Cortex of kidney (tissue), 1 donor: ENCODE measurements at places on chromosomes 6 and 20.

GRCh38 chr6:162124710-162125435 is 602.7 kb downstream of the PRKN start:
- DNase-seq, result no peak

- DNase-seq, result no peak
Observed at GRCh38 chr6:119340796-119341487, 8.6 kb downstream of the MAN1A1 start.

GRCh38 chr6:97687916-97688315 is 404.9 kb upstream of the MMS22L start:
- no peak for DNase-seq

DNA sequence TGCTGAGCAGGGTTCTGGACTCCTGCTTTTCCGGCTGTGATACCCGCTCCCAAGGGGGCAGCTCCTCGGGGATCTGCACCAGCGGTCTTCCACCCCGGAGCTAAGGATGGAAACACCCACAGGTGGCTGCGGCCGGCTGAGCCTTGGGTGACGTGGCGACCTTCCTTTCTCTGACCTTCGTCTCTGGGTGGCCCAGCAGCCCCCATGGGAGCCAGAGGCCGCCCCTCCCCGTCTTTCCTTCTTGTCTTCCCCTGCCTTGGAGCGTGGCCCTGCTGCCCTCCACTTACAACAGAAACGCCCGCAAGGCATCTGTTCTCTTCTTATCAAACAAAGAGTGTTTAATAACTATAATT is 405.7 kb downstream of the TAF4 start:
- no peak for DNase-seq

DNA sequence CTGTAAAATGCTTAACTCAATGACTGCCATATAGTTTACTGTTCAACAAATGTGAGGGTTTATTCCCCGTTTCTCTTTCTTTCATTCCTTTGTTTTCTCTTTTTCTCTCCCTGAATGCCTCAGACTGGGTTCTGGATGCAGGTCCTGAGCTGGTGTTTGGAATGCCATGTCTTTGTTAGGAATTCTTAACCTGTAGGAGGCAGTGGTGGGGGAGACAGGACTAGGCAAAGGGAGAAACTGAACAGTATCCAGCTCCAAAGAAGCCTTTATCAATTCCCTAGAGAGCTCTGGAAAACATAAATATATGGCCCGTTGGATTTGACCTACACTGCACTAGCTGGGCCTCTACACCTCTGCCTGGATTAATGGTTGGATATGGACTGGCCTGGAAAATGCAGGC is 621.2 kb upstream of the SLC35B3 start:
- DNase-seq, result no peak

GRCh38 chr6:89287351-89288028 is 27.6 kb downstream of the GABRR2 start:
- no peak for DNase-seq

DNA sequence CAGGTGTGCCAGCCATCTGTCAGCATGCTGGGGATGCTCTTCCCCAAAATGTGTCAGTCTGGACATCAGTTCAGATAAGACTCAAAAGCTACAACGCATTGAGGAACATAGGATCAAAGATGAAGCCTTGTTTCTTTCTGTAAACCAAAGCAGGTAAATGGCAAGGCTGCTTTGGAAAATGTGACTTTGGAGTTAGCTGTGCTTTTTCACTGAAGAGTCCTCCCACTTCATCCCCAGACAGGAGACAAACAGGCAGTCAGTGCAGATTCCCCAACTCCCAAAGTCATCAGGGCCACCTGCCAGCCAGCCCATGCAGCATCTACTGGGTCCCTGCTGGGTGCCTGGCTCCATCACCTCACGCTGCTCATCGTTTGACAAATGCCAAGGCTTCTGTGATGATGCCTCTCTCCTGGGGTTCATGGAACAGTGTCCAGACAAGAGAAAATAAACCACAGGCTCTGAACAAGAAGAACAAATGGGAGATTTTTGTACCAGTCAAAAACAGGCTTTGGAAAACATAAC is 205.0 kb upstream of the BTBD3 start:
- DNase-seq, result no peak

DNA sequence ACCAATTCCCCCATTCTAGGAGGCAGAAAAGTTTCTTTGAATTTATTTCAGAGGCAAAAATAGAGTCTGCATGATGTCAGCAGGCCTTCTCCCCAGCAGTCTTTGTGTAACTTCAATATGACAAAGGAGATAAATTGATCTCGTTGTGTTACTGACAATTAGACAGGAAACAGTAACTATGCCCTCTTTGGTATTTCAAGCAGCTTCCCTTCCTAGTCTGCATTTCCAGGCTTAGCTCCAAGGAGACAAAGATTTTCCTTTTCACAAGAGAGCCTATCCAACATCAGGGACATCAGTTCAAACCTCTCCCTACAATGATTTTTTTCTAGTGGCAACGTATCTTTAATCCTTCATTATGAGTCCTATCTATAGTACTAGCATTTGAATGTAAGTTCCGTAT is 245.9 kb upstream of the HSF2 start:
- DNase-seq, result no peak

DNA sequence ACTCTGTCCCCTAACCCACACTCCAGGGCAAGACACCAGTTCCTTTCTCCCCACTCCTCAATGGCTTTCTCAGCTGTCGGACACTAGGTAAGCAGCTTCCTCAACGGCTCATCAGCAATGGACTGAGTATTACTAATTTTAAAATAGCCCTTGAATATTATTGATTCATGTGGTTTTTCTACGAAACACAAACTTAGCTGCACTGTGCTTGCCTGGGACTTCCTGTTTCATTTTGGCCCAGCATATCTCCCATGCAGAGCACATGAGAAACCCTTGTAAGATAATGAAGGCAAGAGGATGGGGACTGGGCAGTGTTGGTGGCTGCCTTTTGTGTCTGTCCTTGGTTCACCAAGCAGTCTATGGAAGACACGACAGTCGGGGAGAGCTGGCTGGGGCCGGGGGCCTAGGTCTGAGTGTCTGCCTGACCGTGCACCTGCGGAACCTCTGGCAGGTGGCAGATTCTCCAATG is 48.9 kb downstream of the RNASET2 start:
- DNase-seq, result no peak

DNA sequence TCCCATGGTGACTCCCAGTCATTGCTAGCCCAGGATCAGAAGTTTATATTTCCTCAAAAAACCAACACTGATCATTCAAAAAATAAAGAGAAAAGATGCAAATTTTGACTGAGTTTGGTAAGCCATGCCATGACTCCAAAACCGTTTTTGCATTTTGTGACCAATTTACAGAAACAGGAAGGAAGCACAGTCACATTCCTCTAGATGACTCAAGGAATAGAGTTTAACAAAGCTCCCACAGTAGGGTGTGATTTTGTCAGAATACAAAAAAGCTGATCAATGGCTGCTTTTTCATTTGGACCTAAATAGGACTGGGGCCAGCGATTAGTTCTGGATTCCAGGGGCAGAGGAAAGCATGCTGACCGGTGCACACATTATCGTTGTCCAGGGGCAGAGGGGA is 179.4 kb upstream of the AFDN start:
- no peak for DNase-seq

DNA sequence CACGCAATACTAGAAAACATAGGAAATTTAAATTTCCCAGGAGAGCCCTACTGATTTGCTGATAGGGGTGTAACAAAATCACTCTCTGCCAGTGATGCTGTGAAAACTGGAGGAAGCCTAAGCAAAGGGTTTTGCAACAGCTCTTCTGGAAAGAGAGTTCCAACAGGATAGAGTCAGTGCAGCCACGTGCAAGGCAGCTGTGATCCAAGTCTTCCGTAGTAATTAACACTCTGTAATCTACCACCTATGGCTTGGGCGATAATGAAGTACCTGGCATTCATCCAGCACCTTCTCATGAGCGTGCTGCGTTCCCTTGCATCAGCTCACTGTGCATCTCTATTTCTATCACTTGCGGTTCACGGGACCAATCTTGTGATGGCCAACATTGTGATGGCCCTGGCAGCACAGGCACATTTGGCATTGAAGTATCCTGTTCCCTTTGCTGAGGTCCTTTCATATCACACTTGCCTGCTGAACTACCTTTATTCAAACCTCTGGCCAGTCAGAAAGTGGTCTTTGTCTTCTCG is 48.2 kb downstream of the IRF4 start:
- DNase-seq, result no peak

DNA sequence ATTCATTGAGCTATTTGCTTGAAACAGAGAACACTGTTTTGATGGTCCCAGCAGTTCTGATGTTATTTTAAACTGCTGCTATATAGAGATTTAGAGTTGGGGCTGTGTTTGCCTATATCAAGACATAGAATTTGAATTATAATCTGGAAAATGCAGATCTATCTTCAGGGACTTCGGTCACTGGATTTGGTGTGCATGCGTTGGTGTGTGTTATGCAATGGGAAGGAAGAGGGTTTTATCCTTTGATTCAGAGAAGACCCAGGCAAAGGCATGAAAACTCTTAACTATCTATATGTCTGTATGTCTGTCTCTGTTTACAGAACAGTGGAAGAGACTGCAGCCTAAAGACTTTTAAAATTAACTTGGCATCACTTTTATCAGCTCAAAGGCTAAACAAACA is 2.0 kb downstream of the ADGRB3 start:
- no peak for DNase-seq

- DNase-seq, result no peak
Observed at GRCh38 chr6:16769986-16770376, 8.7 kb upstream of the ATXN1 start.

GRCh38 chr6:50510361-50510760 is 203.0 kb upstream of the TFAP2D start:
- no peak for DNase-seq

DNA sequence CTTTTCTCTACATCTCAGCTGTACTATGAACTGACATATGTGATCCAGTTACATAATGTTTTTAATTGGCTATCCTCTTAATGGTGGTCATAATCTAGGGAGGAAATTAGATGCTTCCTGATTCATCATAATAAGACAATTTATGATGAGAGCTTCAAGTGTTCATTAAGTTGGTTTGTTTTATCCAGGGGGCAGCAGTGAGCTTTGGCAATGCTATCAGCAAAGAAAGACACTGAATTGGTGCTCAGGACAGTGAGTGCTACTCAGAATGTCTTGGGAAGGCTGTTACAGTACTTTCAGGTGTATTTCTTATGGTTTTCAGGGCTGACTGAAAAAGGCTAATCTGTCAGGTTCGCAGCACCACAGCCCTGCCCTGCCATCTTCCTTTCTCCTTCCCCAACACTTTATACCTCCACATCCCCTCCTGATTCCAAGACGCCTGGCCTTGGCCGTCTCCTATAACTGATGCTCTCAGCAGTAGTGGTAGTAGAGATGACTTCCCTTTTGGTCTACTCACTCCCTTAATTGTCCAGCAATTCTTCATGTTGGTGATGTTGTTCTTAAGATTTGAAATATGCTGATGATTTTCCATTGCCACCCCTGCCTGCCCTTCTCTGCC is 67.0 kb upstream of the TNFAIP3 start:
- DNase-seq, result no peak

DNA sequence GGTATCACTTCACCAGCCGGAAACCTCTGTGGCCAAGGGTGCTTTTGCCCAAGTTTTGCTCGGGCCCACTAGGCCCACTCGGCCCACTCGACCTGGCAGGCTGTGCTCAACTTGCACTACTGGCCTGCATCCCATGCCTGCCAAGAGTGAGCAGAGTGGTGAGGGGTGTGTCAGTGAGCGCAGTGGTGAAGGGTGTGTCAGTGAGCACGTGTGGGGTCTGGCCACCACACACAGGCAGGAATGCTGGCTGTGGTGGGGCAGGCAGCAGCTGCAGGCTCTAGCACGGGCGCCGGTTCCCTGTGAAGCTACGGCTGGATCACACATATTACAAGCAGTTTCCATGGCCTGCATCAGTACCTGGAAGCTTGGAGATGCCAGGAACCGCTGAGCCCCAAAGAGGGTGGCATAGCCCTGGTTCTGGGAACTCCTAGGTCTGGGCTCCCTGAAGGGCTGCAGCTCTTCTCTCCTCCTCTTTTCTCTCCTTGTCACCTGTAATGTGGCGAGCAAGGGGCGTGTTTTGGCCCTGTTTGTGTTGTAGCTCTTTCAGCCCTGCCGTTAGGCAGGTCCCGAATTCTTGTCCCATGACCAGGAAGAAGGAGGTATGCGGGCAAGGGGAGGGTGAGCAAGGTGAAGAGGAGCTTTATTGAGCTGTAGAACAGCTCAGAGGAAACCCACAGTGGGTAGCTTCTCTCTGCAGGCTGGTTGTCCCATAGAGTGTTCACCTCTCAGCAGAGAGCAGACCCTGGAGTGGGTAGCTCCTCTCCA is 51.0 kb upstream of the CLDN20 start:
- DNase-seq, result no peak

GRCh38 chr6:113629975-113630737 is 227.0 kb upstream of the MARCKS start:
- no peak for DNase-seq

GRCh38 chr20:16174311-16174710 is 398.9 kb downstream of the KIF16B start:
- DNase-seq, result no peak

- DNase-seq, result no peak
Observed at GRCh38 chr6:34877259-34877658, 10.6 kb downstream of the TAF11 start.

DNA sequence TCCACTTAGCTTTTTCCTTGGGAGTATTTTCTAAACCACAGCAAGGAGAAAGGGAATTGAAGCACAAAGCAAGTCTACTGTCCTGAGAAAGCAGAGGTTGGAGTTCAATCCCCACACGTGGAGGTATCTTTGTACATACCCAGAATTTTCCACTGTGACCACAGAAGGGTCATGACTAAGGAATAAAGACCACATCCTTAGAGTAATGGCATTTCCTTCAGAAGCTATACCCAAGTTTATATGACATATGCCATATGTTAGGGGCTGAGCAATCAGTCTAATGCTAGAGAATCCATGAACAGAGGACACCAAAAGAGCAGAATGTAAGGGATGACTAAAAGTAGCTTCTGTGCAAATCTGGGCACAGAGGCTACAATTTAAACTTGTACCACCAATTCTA is 46.4 kb downstream of the ATG5 start:
- no peak for DNase-seq

DNA sequence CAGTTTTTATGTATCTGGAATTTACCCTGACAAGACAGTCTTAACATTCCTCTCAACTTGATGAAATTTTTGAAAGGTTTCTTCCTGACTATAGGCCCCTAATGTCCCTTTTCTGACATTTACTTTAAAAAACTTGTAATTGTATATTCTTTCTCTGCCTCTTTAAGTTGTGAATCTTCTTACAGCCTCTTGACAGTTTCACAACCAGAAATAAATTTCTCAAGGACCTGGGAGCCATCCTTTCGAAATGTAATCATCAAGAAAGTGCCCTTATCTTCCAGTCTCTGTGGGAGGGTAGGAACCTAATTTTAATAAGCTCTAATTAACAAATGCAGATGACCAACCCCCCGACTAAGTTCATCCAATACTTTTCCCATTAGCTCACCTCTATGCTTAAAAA is 403.6 kb upstream of the GJE1 start:
- no peak for DNase-seq

DNA sequence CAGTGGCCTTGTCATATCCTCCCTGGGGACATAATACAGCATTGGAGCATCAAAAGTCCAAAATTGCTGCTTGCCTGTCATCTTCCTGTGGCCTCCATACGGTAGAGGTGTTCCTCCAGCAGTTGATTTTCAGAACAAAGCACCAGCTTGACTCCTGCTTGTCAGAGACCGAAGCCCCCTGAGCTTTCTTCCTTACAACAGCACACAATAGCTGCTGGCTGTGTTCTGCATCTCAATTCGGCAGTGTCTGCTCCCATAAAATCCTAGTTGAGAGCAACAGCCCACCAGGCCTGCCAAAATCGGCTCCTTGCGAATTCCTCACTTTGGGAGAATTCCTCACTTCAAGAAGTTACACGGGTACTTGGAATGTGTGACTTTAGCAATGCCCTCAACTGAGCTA is 372.9 kb downstream of the SAMD5 start:
- DNase-seq, result no peak

GRCh38 chr6:107125771-107126170 is 10.5 kb upstream of the BEND3 start:
- no peak for DNase-seq
